ENCODE measurements at places on chromosomes 16 and 17.

DNA sequence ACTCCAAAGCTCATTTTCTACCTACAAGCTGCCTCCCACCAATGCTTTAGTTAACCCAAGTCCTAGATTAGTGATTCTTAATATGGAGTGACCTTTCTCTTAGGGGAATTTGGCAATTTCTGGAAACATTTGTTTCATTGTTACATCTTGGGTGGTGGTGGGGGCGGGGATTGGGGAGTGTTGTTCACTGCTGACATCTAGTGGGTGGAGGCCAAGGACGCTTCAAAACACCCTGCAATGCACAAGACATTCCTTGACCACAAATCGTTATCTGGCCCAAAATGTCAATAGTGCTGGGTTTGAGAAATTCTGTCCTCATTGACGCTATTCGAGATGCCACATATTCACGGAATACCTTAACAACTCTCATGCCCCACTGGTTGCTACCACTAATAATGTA lies 282.9 kb downstream of the RBFOX1 start:
- DNase-seq = no peak

GRCh38 chr16:54026456-54026855 lies 260.1 kb downstream of the IRX3 start:
- peak; percentile 36 for DNase-seq

GRCh38 chr16:52203096-52203495 lies 343.8 kb downstream of the TOX3 start:
- DNase-seq = no peak

- no peak for DNase-seq
These were observed 53.6 kb upstream of the ANKFN1 start for GRCh38 chr17:56099649-56100048.

- DNase-seq = no peak
These were observed 8.5 kb downstream of the KRT37 start for GRCh38 chr17:41415833-41416335.

- DNase-seq = no peak
These were observed 539 bp downstream of the LRRC45 start for GRCh38 chr17:82023447-82024241.

- no peak for DNase-seq
These were observed 2.1 kb downstream of the FHOD1 start for GRCh38 chr16:67245186-67245585.

GRCh38 chr17:39916918-39917317 lies 1.5 kb downstream of the GSDMB start:
- peak; percentile 32 for DNase-seq

Data from cerebellar cortex (tissue), 1 donor.